GM13977 (cell line): ENCODE measurements at places on chromosomes 7 and 10.

- DNase-seq: peak; percentile 59
These were observed 157.3 kb upstream of the PPP2R2D start for GRCh38 chr10:131743190-131744151.

DNA sequence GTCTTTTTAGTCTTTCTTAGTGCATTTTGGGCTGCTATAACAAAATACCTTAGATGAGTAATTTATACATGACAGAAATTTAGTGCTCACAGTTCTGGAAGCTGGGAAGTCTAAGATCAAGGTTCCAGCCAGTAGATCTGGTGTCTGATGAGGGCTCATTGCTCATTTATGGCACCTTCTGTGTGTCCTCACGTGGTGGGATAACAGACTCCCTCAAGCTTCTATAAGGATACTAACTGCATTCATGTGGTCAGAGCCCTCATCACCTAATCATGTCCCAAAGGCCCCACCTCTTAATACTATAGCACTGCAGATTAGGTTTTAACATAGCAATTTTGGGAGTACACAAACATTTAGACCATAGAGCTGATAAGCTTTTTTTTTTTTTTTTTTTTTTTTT lies 80.4 kb downstream of the ZNRF2 start:
- no peak for DNase-seq

DNA sequence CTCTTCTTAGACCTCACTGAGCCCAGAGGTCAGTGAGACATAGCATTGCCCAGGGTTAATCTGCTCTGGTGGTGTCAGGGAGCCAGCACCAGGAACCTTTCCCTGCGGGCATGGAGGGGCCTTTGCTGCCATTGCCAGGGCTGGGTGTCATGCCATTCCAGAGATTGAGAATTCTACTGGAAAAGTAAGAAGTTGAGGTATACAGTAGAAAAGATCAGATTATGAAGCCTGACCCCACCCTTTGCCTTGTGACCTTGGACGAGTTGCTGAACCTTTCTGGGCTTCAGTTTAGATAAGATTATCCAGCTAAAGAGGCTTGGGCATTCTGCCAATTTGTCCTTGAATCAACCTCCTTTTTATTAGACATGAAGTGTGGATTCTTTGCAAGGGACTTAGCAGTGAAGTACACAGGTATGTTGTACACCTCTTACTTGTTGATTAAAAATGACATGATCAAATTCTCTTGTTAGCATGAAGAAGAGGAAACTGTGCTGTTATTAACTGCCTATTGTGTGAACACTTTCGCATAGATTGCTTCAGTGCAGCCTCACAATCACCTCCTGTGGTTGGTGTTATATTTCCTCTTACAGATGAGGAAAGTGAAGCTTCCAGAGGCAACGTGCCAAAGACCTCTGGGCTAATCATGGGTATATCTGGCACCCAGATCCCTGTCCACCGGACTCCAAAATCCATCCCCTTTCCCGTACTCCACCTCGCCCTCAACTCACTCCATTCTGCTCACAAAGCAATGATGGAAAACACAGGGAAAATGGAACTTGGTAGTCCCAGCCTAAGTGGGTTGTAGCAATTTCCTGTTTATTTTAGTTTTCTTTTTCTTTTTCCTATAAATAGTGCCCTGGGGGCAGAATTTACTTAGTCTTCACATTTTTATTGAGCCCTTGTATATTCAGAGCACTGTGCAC lies 151.3 kb downstream of the CAMK1D start:
- DNase-seq: no peak

- DNase-seq: no peak
These were observed 190.9 kb downstream of the BMPER start for GRCh38 chr7:34096198-34096651.

- no peak for DNase-seq
These were observed 41.2 kb upstream of the UBE3C start for GRCh38 chr7:157097569-157097968.

DNA sequence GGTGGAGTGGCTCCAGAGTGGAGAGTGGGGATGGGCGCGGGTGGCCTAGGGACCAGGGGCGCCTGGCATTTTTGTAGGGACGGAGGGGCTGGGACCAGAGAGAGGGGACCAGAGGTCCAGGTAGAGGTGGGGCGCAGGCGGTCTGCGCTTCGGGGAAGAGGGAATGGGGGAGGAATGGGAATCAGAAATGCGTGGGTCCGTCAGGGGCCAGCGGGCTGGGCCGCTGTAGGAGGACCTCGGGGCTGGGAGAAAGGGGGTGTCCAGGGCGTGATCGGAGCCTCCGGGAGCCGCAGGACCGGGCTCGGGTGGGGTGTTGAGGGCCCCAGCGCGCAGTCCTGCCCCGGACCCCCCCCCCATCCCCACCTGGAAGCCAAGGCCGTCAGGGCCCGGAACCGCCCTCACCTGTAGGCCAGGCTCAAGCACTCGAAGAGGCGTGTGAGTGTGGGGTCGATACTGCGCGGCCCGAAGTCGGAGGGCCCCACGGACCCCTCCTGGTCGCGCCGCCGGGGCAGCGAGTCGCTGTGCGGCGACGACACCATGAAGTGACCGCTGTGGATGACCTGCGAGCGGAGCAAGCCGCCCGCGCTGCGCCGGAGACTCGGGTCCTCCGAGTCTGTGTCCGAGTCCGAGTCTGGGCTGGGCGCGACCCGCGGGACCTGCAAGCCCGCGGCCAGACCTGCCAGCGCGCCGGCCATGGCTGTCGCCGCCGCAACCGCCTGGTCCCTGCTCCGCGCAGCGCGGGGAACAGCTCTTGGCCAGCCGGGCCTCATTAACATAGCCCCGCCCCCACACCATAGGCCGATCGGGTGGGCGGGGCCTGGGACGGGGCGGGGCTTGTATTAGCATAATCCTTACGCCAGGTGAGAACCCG lies at the start of gene MLXIPL:
MLXIPL (minus strand) TSS at position 725 of the 871 bp plus-strand sequence; CDS start at position 695, 30 bp downstream.
- peak; percentile 88 for DNase-seq

DNA sequence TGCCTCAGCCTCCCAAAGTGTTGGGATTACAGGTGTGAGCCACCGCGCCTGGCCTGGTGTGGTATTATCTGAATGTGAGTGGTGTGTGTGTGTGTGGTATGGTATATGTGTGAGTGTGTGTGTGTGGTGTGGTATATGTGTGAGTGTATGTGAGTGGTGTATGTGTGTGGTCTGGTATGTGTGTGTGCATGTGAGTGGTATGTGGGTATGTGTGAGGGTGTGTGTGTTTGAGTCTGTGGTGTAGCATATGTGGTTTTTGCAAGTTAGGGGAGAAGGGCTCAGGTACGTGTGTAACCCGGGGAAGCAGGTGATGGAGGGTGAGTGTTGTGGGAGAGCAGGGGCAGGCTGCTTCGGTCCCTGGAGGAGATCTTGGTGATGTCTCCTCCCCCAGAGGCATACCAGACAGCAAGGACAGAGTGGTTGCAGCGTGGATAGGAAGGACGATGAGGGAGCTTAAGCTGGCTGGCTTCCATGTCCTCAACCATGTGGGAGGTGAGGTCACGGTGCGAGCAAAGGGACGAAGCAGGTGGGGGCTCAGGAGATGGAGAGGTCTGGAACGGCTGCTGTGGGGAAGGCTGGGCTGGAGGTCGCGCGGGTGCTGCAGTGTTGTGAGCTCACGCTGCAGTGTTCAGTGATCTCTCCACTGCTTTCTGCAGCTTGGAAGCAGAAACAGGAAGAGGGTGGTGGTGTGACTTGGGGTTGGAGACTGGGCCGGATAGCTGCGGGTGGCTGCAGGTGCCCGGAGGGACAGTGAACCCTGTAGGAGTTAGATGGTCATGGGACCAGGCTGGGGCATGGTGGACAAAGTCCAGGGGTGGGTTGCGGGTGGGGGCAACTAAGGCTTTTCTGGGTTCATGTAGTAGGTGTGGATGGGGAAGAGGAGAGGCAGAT lies 5.0 kb downstream of the ZYX start:
- DNase-seq: no peak

DNA sequence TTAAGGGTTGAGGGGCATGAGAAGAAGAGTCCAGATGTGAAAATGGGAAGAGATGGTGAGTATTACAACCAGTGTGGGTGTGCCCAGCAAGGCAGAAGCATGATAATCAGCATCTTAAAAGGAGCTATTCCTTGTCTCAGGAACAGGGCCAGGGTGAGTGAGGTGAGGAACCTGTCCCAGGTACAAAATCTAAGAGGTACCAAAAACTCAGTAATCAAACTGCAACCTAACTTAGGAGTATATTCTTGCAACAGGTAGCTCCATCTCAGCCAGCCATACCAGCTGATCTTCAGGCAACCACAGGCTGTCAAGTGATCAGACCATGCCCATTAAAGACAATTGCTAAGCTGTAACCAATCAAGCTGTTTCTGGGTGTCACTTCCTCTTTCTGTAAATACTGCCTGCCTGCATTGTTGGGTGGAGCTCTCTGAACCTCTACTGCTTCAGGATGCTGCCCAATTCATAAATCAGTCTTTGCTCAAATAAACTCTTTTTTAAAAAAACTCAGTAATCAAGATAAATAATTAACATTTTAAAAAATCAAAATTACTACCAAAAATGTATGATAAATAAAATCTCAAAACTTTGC lies 7.4 kb downstream of the KEL start:
- DNase-seq: no peak

DNA sequence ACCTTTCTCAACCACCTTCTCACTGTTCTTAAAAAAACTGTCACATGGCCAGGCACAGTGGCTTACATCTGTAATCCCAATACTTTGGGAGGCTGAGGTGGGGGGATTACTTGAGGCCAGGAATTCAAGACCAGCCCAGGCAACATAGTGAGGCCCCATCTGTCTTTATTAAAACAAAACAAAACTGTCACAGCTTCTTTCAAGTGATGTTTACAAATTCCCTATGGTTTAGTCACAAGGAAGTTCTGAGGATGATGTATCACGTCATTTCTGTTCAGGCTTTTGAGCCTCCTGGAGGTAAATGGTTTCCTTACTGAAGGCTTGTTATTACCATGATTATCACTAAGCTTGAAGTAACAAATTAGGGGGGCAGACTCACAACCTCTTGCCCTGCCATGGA lies 186.2 kb downstream of the CFTR start:
- no peak for DNase-seq

DNA sequence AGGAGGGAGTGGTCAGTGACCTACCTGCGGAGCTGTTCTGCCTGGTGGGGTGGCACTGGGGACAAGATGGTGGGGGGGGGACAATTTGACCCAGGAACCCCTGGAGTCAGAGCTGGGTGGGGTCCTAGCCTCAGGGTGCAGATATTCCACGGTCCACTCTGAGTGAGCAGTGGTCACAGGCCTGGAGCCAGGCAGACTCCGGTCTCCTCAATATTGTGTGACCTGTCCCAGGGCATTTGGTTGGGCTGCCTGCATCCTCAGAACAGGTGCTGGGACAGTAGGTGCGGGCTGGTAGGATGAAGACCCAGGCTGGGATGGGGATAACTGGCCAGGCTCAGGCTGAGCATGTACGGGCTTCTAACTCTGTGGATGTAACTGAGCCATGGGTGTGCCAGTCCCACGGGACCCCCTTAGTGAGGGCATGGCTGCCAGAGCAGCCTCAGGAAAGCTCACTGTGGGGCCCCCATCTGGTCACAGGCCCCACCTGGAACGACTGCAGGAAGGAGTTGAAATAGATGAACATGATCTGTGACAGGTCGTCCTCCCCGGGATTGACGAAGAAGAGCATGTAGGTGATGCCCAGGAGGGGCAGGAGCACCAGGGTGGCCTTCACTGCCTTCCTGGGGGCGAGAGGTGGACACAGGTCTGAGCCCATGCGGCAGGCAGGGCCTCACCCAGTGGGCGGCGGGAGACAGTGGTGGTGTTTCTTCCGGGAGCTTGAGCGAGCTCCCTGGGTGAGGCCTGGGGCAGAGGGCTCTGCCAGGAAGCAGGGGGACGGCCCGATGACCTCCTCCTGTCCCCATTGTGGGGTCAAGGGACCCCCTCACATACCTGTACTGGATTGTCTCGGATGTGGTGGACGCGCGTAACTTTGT lies 26.9 kb downstream of the CRHR2 start:
- no peak for DNase-seq

- no peak for DNase-seq
These were observed 10.1 kb upstream of the C7orf33 start for GRCh38 chr7:148580446-148580845.

DNA sequence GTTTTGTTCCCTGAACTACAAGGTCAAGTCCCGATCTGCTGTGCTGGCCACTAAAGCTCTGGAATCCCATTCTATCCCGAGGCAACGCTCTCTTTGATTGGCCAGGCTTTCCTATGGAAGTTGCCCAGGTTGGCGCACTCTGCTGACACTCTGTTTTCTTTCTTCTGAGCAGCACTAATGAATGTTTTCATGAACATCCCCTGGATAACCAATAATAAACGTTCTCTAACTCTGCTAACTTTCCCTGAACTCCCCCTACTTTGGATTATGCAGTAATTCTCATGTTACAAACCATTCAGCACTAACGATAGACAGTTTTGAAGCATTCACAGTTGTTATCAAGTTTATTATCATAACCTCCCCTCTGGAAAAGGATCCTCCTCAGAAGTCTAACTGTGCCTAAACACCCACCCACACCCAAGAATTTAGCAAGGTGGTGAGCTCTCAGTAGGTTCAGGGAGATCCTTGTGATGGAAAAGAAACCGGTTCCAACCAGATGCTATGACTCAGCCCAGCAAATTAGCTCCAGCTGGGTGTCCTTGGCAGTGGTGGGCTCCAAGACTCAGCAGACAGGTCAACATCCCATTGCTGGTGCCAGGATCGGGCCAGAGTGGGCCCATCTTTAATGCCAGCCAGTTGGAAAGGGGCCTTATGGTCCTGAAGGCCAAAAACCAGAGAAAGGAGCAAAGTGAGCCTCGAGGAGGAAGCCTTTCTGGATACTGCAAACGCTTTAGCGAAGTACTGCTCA lies 68.4 kb downstream of the CREB3L2 start:
- DNase-seq: no peak

- DNase-seq: no peak
These were observed 42.6 kb upstream of the RAPGEF5 start for GRCh38 chr7:22399546-22399945.

DNA sequence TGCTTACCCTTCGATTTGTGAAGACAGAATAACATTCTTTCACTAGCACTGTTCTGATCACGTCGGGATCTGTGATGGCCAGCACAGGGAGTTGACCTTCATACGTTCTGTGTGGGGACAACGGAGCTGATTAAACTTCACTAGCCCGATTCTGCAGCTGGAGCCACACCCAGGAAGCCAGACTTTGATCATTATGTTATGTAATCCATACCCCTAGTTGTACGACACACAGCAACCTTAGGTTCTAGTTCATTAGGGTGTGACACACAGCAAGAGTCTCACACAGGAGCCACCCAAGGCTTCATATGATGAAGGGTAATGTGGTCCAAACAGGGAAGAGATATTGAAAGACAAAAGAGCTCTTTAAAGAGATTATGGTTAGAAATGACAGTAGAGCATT lies 7.2 kb downstream of the CYP3A5 start:
- no peak for DNase-seq

DNA sequence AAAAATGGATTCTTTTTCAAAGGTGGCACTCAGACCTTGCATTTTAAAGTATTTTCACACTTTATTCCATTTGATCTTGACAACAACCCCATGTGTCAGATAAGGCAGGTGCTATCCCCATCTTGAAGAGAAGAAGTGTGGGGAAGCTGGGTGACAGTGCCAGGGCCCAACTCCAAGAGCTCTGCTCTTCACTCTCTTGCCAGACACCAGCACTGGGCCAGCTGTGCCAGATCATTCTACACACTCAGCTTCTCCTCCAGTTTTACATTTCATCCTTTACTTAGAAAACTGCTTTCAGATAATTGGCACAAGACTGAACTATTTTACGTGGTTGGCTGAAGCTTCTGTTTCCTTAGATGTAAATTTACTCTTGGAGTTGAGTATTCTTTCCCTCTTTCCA lies 64.4 kb downstream of the ENO4 start:
- DNase-seq: no peak
